WTC11 (cell line): ENCODE measurements at places on chromosomes 1 and 21. TPM values are rescaled to one million over a fixed set of nuclear protein-coding genes. Genes with fewer than 3 reads are reported as not detected.

- no peak for DNase-seq
- peaks cover 15% of the 10 kb centered on the region for H3K4me1 ChIP-seq
- no peak overlapping the region for H3K4me3 ChIP-seq
- no peaks in the 10 kb centered on the region for H3K27me3 ChIP-seq
Measured at GRCh38 chr1:94708811-94709210, 111.3 kb upstream of the SLC44A3 start.

DNA sequence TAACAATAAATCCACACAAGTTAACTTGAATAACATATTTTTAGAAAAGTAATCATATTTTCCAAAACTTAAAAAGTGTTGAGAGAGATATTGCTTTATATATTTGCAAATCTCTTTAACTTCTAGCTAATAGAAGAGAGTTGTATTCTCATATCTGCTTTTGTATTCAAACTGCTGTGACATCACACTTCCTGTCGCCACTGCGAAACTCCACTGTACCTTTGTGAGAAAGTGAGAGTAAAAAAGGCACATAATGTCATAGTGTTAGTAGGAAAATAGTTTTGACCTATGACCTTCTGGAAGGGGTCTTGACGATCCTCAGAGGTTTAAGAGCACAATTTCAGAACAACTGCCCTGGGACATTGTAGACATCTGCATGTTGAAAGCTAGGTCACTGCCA, 21.6 kb downstream of the AK5 start:
- no peaks in the 10 kb centered on the region for H3K36me3 ChIP-seq
- no peak overlapping the region for H3K4me3 ChIP-seq
- H3K27ac ChIP-seq: no peak overlapping the region
- H3K27me3 ChIP-seq: no peaks in the 10 kb centered on the region

GRCh38 chr1:32619701-32620485, 30.5 kb downstream of the ZBTB8OS start:
- no peak for DNase-seq
- no peak overlapping the region for H3K4me3 ChIP-seq
- peaks cover 18% of the 10 kb centered on the region for H3K36me3 ChIP-seq
- no peaks in the 10 kb centered on the region for H3K4me1 ChIP-seq

DNA sequence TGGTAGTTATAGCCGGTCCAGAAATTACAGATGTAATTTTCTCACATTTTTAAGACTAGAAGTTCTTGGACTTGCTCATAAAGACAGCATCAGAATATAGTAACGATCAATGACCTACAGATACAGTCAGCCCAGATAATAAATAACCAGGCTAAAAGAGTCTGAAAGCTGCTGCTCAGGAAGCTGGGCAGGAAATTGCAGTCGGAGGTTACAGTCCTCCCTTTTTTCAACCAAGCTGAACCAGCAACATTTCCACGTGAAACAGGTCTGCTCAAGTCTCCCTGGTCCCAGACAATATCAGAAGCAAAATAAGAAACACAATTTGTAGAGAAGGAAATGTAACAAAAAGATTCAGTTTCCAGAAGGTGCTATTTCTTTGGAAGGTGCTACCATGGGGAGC, 457.4 kb downstream of the SIPA1L2 start:
- DNase-seq: no peak
- H3K36me3 ChIP-seq: peaks cover 62% of the 10 kb centered on the region
- peaks cover 9% of the 10 kb centered on the region for H3K4me1 ChIP-seq
- H3K4me3 ChIP-seq: no peak overlapping the region
- no peak overlapping the region for H3K27ac ChIP-seq

DNA sequence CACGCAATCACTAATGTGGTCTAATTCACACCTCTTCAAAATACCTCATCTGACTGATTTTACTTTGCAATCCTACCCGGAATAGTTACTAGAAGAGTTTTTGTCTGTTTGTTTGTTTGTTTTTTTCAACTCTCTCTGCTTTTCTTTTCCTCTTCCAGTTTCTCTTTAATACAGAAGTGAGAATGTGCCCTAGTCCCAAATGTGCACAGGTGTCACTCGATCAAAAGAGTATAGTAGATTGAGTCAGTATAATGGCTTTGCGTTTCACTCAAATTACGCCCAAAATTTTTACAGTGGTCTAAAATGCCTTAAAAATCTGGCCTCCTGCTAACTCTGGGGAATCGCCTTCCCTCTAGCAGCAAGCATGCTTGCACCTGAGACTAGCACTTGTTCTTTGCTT, 1536.8 kb downstream of the KCNT2 start:
- H3K27me3 ChIP-seq: no peaks in the 10 kb centered on the region
- H3K4me3 ChIP-seq: no peak overlapping the region
- no peak overlapping the region for H3K27ac ChIP-seq

DNA sequence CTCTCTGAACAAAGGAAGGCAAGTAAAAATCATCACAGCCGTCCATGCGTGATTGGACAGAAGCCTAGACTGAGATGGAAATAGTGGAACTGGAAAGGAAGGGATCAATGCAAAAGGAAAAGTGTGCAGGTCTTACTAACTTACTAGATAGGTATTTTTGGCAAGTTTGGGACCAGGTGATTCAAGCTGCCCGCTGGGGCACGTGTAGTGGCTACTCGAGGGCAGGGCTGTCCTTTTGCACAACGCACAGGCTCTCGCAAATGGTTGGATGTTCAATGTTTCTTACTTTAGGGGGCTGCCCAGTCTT, 566 bp upstream of the ALG6 start:
- H3K27ac ChIP-seq: peak overlapping the region; percentile 87
- H3K27me3 ChIP-seq: peaks cover 12% of the 10 kb centered on the region
- peaks cover 30% of the 10 kb centered on the region for H3K4me1 ChIP-seq
- peaks cover 10% of the 10 kb centered on the region for H3K36me3 ChIP-seq
- DNase-seq: no peak

DNA sequence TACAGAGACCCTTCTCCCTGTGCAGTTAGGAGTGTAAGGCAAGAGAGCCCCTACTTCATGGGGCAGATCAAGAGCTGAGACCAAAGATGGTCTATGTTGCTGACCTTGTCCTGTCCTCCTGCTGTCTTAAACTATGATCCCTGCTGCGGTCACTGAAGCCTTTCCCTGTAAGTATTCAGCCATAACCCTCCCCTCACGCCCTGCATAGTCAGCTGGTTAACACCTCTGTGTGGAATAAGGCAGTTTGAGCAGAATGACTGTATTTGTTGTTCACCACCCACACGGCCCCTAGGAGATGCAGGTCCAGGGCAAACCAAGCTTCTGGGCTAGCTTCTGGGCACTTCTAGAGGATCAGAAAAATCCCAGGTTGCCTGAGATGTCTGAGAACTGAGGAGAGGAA, 356 bp downstream of the TSPAN1 start:
- no peaks in the 10 kb centered on the region for H3K36me3 ChIP-seq
- peaks cover 6% of the 10 kb centered on the region for H3K27me3 ChIP-seq
- H3K4me3 ChIP-seq: no peak overlapping the region

DNA sequence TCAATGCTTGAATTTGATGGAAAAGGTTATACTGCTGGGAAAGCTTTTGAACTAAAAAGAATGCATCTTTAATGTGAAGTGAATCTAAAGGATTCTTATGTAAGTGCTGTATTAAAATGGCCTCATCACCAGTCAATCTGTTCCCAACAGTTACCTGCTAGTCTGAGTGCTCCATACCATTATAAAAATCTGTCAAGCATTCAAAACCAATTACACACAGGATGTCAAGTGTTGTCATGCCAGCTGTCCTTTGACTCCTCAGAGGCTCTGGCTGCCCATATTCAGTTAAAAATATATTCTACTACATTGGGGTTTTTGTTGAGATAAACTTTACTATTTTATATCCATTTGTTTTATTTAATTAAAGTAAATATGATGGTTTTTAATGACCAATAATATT, 1587.7 kb downstream of the AMY1C start:
- no peak overlapping the region for H3K27ac ChIP-seq
- H3K36me3 ChIP-seq: no peaks in the 10 kb centered on the region
- no peaks in the 10 kb centered on the region for H3K27me3 ChIP-seq
- no peaks in the 10 kb centered on the region for H3K4me1 ChIP-seq
- no peak overlapping the region for H3K4me3 ChIP-seq

DNA sequence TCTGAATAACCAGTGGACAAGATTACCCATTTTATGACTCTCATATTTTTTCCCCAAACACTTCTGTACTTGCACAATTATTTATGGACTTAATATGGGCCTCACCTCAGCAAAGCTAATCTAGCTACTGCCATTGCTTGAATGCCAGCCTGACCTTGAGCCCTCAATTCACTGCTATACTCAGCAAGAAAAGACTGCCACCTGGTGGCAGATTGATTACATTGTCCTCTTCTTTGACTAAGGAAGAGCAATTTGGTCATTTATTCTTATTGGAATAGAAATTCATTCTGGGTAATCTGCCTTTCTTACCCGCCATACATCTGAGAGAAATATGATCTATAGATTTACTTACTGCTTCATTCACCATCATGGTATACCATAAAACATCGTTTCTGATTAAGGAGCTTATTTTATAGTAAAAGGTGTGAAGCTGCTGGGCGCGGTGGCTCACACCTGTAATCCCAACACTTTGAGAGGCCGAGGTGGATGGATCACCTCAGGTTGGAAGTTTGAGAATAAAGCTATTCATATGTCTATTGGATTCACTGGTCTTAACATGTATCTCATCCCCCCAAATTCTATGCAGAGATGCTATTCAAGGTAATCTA, 32.9 kb upstream of the DIPK1A start:
- no peak overlapping the region for H3K27ac ChIP-seq
- peak; percentile 57 for DNase-seq
- peaks cover 11% of the 10 kb centered on the region for H3K4me1 ChIP-seq
- no peak overlapping the region for H3K4me3 ChIP-seq
- no peaks in the 10 kb centered on the region for H3K36me3 ChIP-seq
- no peaks in the 10 kb centered on the region for H3K27me3 ChIP-seq

GRCh38 chr1:164320790-164321731, 237.9 kb upstream of the PBX1 start:
- H3K27ac ChIP-seq: no peak overlapping the region
- peaks cover 9% of the 10 kb centered on the region for H3K4me1 ChIP-seq

DNA sequence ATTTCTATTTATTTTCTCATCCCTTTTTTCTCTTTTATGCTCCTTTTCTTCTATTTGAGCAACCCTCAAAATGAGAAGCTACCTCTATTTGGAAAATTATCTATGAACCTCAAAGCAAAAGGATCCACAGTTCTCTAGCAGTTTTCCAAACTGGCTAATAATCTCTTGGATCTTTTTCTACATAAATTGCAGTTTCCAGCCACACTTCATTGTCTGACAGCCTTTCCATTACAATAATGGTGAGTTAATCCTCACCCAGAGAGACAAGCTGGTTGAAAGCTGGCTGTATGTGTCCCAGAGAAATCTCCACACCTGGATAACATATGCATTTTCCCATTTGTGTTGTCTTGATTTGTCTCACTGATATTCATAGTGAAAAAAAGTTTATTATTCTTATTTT, 16.5 kb upstream of the HSD17B7 start:
- no peak overlapping the region for H3K4me3 ChIP-seq
- H3K36me3 ChIP-seq: no peaks in the 10 kb centered on the region
- H3K4me1 ChIP-seq: peaks cover 8% of the 10 kb centered on the region
- H3K27ac ChIP-seq: no peak overlapping the region

DNA sequence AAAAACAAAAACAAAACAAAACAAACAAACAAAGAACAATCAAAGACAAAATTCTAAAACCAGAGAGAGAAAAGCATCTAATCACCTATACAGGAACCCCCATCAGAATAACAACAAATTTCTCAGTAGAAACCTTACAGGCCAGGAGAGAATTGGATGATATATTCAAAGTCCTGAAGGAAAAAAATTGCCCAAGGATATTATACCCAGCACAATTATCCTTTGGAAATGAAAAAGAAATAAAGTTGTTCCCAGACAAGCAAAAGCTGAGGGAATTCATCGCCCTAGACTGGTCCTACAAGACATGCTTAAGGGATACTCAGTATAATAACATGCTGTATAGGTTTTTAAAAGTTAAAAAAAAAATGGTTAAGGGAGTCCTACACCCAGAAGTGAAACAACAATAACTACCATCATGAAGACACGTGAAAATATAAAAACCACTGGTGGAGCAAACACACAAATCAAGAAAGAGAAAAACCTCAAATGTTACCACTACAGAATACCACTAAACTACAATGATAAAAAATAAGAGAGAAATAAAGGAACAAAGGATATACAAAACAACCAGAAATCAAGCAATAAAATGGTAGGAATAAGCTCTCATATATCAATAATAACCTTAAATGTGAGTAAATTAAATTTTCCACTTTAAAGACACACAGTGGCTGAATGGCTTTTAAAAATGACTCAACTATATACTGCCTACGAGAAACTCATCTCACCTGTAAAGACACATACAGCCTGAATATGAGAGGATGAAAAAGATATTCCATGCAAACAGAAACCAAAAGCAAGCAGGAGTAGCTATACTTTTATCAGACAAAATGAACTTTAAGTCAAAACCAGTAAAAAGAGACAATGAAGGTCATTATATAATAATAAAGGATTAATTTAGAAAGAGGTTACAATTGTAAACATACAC, 121.9 kb downstream of the ACBD6 start:
- no peak overlapping the region for H3K27ac ChIP-seq
- peaks cover 43% of the 10 kb centered on the region for H3K36me3 ChIP-seq
- DNase-seq: no peak
- no peak overlapping the region for H3K4me3 ChIP-seq

The RAB7B gene
- total RNA-seq: not detected in 3 replicates

The OLFML2B gene
- 4.9 to 6.5 TPM (median 6.2 TPM) in 3 replicates for total RNA-seq

The NR1I3 gene
- 0.16 TPM in 1 of 3 replicates, not detected in the others for total RNA-seq

The DOP1B gene
- total RNA-seq: 8.3 to 11.4 TPM (median 9.1 TPM) in 3 replicates

The CCDC185 gene
- not detected in 3 replicates for total RNA-seq
